Effector memory CD8-positive, alpha-beta T cell (primary cell): ENCODE measurements at places on chromosomes 4 and X.
A peak's percentile ranks its signal among the peaks of the same experiment; 100 is the strongest.

DNA sequence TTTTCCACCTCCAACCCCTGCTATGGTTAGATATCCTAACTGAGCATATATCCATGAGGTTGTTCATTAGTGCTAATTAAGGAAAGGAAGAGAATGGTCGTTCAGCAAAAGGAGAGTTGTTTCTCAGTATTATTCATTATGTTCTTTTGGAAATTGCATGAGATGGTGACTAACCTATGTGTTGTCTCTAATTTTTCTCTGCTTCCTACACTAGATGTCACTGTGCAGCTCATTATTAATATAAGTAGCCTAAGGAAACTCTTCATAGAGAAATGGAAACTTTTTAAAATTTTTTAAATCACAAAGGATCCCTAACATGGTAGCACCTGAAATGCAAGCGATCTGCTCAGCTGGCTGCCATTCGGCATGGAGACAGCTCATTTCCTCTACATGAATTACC lies 67.7 kb upstream of the FAM9A start:
- no peak for DNase-seq

DNA sequence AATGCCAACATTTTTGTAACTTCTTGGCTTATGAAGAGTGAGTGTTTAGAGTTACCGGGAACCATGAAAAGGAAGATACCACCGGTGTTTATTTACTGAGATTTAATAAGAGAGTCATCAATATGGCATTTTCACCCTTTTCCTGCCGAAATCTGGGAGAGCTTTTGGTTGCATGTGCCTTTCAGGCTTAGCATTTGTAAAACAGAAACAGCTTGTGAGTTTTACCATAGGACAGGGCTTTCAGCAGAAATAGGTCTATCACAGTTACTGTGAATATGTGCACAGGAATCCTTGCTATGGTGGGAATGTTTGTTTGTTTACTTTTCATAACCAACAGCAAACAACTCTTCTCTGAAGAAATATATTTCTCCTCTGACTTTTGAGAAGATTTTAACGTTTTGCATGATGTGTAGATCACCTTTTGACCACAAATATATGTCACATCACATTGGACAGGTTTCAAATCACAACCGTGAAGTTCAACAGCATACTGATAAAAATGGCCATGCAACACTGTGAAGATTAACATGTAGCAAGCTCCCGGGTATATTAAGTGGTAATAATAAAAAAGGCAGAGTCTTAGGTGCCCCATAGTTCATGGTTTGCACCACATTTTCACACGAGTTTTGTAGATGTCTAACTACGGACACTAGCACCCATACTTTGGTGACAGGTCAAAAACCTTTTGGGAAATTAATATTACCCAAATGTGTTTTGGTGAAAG lies 21.3 kb downstream of the ARHGAP24 start:
- no peak for DNase-seq

GRCh38 chrX:22134681-22135080 lies 102.6 kb downstream of the PHEX start:
- DNase-seq = no peak

GRCh38 chr4:83083925-83084475 lies 30.5 kb downstream of the PLAC8 start:
- DNase-seq = peak; percentile 63

DNA sequence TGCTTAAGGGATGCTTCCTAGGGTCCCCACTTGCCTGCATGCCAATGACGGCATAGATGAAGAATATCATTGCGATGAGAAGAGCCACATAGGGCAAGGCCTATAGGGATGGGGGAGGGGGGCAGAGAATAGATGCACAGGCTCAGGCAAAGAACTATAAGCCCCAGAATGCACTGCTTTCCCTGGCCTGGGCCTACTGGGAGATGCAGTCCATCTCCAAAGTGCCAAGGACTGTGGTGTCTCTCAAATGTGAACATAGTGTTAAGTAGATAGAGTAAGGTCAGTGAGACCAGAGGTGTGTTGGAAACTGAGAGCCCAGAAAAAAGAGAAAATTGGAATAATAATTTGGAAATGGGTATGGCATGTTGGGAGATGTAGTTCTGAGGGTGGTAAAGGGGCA lies 12.2 kb upstream of the SYP start:
- no peak for DNase-seq

GRCh38 chr4:184392316-184392715 lies 82.0 kb downstream of the IRF2 start:
- no peak for DNase-seq

- no peak for DNase-seq
These were observed 82.7 kb downstream of the NHSL2 start for GRCh38 chrX:71993371-71993770.

DNA sequence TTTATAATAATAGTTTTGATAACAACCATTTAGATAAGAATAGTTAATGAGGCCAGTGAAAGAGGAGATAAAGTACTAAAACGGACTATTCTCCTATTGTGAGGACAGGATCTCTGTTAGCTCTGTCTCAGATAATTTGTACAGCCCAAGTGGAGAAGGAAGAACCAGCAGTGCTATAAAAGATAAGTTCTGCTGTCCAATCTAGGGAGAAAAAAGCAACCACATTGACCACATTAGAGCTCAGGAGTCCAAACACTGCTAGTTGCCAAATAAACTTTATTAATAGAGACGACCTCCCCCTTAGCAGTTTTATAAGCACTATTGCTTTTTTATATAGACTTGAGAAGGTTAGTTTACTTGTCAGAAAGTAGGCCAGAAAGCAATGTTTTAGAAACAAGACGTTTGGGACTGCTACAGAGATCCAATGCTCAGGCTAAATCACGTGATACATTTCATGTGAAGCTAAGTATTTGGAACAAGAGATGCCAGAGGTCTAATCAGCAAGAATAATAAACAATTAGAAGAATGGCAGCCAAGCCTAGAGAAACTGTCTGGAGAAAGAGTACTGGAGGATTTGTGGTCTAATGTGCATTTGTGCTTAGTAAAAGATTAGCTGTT lies 15.9 kb downstream of the IL15 start:
- no peak for DNase-seq

GRCh38 chrX:135489542-135489941 lies 30.9 kb upstream of the INTS6L start:
- no peak for DNase-seq

GRCh38 chrX:153634236-153634635 lies 12.8 kb upstream of the DUSP9 start:
- DNase-seq = no peak

DNA sequence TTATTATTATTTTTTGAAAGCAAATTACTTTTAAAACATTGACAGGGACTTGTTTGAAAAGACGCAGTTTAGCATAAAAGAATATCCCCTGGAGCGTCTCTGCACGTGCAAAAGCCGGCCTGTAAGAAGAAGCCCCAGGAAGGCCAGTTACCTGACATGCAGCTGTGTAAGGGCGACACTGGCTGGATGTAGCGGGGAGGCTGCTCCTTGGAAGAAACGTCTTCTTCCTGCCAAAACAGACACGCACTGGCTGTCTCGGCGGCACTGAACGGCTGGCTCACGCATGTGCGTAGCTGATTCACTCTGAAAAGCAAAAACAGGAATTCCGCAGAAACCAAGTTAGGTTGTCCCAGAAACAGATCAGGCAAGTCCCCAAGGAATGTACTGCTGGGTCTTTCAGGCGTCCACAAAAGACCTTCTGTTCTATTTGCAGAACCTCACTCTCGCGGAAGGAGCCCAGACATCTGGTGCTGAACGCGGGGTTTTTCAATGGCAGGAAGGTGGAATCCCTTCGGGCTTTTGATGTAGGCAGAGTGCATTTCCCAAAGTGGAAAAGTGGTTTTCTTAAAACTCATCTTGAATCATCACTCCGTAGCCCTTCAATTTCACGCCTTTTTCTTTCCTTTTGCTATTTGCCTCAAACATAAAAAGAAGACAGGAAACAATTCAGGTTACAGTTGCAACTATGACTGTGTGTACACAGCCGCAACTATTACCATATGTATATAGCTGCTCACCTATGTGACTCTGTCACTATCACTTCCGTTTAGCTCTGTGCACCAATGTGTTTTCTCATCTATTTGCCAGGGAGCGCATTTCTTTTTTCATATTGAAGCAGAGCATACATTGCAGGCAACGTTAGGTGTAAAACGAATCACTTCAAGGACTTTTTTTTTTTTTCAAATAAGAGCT lies 38.1 kb upstream of the ARSH start:
- no peak for DNase-seq

DNA sequence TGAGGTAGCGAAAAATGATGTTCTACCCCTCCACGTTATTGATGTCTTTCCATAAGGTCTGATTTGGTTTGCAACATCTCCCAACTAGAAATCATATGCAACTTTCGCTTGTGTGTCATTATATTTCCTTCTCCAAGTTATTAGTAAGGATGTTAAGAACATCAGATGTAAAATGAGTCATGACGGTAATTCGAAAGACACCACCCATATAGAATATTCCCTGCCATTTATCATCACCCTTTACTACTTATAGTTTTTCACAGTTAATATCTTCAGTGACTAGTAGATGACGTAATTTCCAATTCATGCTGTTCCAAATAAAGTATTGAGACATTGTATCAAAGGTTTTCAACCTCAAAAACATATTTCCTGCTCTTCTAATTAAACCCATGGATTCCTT lies 146.7 kb upstream of the MAP3K15 start:
- no peak for DNase-seq

- no peak for DNase-seq
These were observed 81.5 kb downstream of the CLDN34 start for GRCh38 chrX:10048707-10049106.

- no peak for DNase-seq
These were observed 11.5 kb downstream of the NDP start for GRCh38 chrX:43961699-43962098.

DNA sequence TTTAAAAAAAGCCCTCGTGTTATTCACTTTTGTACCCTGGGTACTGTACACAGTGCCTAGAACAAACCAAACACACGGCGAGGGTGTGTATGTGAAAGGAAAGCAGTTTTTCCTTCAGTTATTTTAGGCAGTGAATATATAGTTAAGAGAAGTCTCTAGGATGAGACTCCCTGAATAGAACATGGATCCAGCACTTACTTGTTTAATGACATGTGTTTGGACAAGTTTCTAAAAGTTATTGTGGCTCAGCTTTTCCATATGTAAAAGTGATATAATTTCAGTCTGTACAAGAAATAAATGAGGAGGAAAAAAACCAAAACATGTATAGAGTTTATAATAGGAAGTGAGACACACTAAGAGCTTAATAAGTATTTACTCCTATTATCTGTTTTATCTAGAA lies 273.2 kb downstream of the ADGRL3 start:
- DNase-seq = no peak

GRCh38 chrX:8851231-8851886 lies 50.2 kb upstream of the FAM9A start:
- no peak for DNase-seq

DNA sequence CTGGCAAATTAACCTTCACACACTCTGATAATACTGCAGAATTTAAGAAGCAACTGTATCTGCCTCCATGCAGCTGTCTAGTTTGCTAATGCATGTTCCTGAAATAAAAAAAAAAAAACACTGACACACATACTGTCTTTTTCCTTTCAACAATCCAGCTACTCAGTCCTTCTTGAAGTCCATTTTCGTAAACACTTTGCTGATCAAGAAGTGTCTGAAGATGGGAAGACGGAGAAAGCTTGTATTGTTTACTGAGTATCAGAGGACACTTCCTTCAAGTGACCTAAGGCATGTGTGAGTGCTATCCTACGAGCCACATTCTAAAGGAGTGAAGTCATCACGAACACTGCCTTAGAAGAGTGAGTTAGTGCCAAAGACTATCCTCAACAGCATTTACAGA lies 82.6 kb downstream of the LUZP4 start:
- no peak for DNase-seq

- DNase-seq = no peak
These were observed 7.0 kb upstream of the FAT1 start for GRCh38 chr4:186730621-186731020.

DNA sequence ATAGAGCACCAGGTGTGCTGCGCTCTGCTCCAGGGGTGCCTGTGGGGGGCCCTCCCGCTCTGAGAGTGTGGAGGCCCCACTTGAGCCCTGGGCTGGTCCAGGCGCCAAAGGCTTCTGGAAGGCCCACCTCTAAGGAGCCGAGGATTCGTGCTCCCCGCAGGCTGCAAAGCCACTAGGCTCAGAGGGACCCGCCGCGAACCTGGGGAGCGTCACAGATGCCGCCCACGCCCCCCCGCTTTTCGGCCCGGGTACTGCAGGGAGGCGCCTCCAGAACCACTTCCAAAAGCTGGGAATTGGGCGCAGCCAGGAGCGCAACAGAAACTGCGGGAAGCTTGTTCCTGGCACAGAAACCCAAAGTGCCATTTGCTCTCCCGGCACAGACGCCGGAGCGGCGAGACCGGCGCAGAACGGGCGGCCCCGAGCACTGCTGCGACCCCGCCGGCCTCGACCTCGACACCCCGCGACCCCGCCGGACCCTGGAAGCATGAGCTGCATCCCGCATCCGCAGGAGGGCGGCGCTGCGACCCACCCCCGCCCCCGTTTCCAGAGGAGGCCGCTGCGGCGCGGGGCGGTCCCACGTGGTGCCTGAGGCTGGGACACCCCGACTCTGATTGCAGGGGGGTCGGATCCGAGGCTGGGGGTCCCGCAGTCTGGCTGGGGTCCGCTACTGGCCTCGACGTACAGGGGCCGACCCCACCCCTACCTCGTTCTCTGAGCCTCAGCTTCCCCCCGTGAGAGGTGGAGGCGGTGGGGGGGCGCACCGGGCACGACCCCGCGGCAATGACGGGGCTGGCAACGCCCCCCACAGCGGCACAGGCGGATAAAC lies 30.8 kb downstream of the CPLX1 start:
- no peak for DNase-seq

DNA sequence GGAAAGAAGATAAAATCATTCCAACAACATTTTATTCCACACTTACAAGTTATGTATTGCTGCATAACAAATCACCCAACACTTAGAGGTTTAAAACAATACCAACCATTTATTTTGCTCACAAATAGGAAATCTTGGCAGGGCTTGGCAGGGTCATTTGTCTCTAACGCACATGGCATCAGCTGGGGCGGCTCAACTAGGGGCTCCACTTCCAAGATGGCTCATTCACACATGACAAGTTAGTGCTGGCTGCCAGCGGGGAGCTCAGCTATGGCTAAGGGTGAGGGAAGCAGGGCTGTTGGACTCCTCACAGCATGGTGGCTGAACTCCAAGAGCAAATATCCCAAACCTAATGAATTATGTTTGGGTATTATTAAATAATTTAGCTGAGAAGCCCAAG lies 377.0 kb downstream of the ZNF674 start:
- DNase-seq = no peak

DNA sequence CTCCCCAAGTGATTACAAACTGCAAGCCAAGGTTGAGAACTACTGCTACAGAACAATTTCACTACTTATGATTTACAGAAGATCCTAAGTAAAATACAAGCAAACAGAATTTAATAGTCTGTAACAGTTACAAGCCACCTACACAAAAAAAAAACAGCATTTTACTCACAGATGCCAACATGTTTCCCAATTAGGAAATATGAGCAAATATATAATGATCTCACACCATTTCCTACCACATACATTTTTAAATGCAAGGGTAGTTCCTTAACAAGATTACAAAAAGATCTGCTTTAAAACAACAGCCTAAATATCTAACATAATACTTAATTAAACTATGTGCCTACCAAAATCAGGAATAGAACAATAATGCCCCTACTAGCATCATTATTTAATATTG lies 63.4 kb downstream of the EFHC2 start:
- DNase-seq = no peak

GRCh38 chrX:105564501-105564900 lies 257.8 kb upstream of the NRK start:
- DNase-seq = no peak

GRCh38 chr4:155975511-155975910 lies 21.8 kb upstream of the CTSO start:
- no peak for DNase-seq

GRCh38 chrX:88746925-88747324 lies at the start of gene CPXCR1:
TSS of gene CPXCR1 (plus strand) at chrX:88747225. CDS start at chrX:88753415, 6,190 bp downstream.
- no peak for DNase-seq
